ENCODE measurements at places on chromosomes 3 and 15. TPM values are rescaled to one million over a fixed set of nuclear protein-coding genes. Genes with fewer than 3 reads are reported as not detected.

LRRIQ4 gene
- total RNA-seq, result not detected

MESP2 gene
- not detected for total RNA-seq

GOLGA8T gene
- not detected for total RNA-seq

ITIH1 gene
- total RNA-seq, result not detected

PLCH1 gene
- 12.8 TPM for total RNA-seq

SH3GL3 gene
- not detected for total RNA-seq

MCCC1 gene
- 34.4 TPM for total RNA-seq

AMIGO3 gene
- total RNA-seq, result 2.2 TPM

SLC6A20 gene
- 5.0 TPM for total RNA-seq

PIGZ gene
- not detected for total RNA-seq

MOBP gene
- total RNA-seq, result not detected

DNAJB11 gene
- total RNA-seq, result 78.6 TPM

DNA sequence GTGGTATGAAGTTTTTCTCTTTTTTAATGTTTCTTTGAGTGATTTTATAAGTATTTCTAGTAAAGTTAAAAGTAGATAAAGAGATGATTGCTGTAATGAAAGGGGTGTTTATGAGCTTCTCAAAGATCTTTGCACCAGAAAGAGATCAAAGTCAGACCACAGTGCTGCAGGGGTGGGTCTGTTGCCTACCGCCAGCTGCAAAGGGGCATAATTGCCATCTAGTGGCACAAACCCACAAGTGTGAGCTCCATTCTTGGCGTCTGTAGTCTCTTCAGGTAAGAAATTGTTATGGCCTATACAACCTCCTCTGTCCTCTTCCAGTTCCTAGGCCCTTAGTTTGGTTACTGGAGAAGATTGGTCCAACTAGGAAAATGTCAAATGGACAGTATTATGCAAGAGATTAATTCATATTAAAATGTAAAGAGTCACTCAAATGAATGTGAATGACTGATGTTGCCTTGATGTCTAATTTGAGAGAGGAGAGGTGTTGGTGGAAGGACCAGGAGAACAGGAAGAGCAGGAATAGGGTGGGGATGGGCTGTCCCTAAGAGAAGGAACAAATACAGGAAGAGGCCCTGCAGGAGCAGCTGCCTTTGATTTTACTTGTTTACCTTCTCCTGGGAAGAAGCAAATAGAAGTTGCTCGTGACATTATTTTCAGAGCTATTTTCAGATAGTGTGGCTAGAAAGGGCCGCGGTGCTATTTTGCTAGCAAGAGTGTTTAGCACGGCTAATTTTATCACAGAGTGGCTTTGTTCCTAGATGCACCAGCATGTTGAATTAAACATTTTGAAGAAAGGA is 53.0 kb upstream of the GSK3B start:
- no peak for DNase-seq

- no peak for DNase-seq
Observed at GRCh38 chr3:73734211-73735089, 109.7 kb upstream of the PDZRN3 start.

- DNase-seq, result no peak
Observed at GRCh38 chr3:13251166-13251903, 168.8 kb downstream of the NUP210 start.

- DNase-seq, result no peak
Observed at GRCh38 chr15:83144771-83145170, 37.3 kb downstream of the TM6SF1 start.

DNA sequence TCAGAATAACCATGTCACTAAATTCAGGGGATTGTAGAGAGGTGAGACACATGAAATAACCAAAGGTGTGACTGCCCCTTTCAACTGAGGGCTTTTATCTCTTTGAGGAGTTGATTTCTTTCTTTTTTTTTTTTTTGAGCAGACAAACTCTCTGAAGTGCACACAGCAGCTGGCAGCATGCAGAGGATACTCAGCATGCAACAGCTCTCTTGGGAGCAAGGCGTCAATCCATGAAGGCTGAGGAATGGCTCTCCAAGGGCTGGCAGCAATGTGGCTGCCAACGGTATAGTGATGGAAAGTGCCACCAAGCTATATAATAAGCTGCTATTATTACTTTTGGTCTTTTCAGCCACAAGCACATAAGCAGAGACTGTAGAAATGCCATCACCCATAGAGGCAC is 226.7 kb upstream of the FEZF2 start:
- DNase-seq, result no peak

DNA sequence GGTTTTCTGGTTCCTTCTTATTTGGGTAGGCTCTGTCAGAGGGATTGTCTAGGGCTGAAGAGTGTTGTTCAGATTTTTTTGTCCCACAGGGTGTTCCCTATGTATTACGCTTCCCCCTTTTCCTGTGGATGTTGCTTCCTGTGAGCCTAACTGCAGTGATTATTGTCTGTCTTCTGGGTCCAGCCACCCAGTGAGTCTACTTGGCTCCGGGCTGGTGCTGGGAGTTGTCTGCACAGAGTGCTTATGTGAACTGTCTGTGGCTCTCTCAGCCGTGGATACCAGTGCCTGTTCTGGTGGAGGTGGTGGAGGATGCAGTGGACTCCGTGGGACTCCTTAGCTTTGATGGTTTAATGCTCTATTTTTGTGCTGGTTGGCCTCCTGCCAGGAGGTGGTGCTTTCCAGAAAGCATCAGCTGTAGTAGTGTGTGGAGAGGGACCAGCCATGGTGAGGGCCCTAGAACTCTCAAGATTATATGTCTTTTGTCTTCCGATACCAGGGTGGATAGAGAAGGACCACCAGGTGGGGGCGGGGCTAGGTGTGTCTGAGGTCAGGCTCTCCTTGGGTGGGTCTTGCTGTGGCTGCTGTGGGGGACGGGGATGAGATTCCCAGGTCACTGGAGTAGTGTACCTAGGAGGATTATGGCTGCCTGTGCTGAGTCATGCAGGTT is 53.8 kb downstream of the CCDC66 start:
- DNase-seq, result peak; percentile 30

GRCh38 chr3:136818191-136818768 is 646 bp upstream of the SLC35G2 start:
- peak; percentile 84 for DNase-seq

DNA sequence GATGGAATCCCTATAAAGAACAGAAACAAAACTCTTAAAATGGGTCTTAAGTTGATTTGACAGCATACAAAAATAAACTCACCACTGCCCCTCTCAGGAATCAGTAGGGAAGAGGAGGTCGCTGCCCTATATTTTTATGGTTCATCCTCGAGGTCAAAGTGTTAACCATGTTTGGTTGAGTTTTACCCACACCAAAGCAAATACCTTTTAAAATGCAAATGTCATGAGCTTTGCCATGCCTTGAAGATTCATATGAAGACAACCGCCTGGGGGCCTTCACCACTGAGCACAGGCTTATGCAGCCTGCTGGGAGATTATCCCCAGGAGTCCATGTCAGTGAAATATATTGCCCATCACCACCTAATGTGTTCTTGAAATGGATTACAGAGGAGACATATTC is 66.1 kb downstream of the GLB1 start:
- DNase-seq, result no peak

- peak; percentile 27 for DNase-seq
Observed at GRCh38 chr15:91468871-91469580, 369.0 kb downstream of the SV2B start.

GRCh38 chr3:59180006-59180405 is 130.2 kb upstream of the CFAP20DC start:
- DNase-seq, result no peak

DNA sequence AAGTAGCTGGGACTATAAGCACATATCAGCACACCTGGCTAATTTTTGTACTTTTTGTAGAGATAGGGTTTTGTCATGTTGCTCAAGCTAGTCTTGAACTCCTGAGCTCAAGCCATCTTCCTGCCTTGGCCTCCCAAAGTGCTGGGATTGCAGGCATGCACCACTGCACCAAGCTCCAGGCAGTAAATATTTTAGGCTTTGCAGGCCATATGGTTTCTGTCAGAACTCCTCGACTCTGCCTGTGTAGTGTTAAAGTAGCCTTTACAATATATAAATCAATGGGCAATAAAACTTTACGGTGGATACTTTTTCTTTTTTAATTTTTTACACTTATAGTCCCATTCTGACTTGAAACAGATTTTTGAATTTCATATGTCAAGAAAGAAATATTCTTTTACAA is 41.6 kb downstream of the DAG1 start:
- DNase-seq, result no peak

DNA sequence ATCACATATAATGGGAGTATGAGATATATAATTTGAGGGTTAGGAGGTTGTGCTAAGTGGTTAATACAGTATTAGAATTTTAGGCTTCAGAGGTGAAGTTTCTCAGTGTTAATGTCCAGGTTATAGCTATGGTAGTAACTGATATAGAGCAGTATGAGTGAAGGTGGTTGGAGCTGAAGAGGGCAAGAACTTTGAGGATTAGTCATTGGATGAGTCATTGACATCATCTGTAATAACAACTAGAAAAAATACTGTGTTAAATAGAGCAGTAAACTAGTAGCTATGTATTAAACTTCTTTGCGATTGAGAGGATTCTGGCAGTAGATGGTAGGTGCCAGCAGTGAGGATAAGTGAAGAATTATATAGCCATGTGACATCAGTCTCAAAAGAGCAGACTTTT is 47.5 kb upstream of the EIF3J start:
- DNase-seq, result no peak

DNA sequence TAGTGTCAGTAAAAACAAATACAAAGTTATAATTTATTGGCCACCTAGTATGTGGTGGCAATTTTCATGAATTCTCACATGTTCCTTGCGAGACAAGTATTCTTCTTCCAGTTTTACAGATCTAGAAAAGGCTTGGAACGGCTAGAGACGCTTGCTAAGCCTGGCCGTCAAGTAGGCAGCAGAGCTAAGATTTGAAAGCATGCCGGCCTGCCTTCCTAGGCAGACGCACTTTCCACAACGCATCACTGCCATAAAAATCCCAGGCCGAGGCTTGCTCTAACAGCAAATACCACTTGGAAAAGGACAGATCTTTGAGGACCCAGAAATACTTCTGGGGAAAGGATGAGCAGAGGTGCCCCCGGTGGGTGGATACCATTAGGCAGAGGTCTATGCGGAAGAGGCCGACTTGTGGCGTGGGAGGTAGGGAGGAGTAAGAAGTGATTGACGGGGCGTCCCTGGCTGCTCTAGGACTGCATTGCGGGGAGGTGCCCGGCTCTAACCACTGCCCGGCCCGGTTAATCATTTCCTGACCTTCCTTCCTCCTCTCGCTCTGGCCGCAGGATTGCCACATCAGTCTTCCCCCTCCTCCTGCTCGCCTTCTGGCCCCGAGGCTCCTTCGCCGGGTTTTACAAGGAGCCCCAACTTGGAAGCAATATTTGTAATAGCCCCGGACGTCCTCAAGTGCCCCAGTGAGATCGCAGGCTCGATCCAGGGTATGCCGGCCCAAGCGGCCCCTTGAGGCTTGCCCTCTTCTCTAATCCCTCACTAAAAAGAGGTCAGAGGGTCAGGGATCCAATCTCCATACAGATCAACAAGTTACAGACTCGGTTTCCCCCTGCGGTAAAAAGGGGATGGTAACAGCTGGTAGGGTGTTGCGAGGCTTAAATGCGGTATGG is 1.3 kb upstream of the USP3 start:
- peak; percentile 21 for DNase-seq

GRCh38 chr3:67018105-67018788 is 20.1 kb downstream of the KBTBD8 start:
- DNase-seq, result no peak

- peak; percentile 31 for DNase-seq
Observed at GRCh38 chr3:126781889-126782491, 78.0 kb downstream of the CHCHD6 start.
